Right lobe of liver (tissue), 6 donors: ENCODE measurements at places on chromosomes 6 and 20. TPM values are rescaled to one million over a fixed set of nuclear protein-coding genes. Genes with fewer than 3 reads are reported as not detected.

DNA sequence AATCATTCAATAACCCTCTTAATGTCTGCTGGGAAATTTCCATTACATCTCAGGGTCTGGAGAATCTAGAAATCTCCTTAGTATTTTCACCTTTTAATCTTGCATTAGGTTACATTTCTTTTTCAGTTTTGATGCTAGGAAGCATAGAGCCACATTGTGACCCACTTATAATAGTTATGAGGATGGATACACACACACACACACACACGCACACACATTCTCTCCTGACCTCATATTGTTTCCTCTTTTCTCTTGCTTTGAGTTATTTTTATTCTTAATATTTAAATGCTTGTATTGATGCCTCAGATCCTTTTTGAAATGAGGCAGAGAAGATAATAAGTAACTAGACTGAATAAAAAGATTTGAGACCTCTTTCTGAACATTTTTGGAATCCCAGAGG lies 128.4 kb downstream of the KLHL32 start:
- H3K27me3 ChIP-seq: no peaks in the 10 kb centered on the region
- no peaks in the 10 kb centered on the region for H3K36me3 ChIP-seq
- no peak overlapping the region for H3K4me3 ChIP-seq
- no peak for DNase-seq
- no peak overlapping the region for H3K27ac ChIP-seq

DNA sequence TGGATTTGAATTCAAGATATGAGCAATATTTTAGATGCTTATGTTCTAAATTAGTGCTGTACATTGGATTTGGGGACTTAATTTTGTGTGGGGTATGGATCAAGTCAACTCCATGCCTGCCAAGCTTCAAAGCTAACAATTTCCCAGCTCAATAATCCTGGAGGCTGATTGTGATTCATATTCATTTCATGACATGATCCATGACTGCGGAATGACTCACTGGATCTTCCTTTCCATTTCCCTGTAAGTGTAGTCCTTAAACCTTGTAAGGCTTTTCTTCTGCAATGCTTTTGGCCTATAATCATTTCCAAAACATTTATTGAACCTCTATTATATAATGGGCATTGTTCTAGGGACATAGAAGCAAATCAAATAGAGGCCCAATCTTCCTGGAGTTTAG lies 44.7 kb upstream of the CCN2 start:
- H3K36me3 ChIP-seq: no peaks in the 10 kb centered on the region
- H3K27ac ChIP-seq: no peak overlapping the region
- H3K4me3 ChIP-seq: no peak overlapping the region
- peaks cover 11% of the 10 kb centered on the region for H3K4me1 ChIP-seq

DNA sequence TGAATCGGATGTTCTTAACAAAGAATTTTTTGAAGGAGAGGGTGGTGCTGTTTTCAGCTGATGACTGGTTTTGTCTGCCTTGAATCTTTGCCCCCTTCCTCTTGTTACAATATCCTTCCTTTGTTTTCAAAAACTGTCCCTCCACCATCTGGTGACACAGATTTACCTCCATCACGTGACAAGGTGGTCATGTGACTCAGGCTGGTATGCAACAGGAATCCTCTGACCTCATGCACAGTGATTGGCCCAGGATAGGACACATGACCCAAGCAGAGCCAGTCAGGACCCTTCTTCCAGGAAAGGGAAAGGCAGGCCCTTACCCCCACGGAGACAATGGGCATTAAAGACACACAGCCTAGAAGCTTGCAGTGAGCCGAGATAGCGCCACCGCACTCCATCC lies 84.7 kb upstream of the MC3R start:
- H3K4me3 ChIP-seq: no peak overlapping the region
- peaks cover 13% of the 10 kb centered on the region for H3K4me1 ChIP-seq
- H3K36me3 ChIP-seq: no peaks in the 10 kb centered on the region
- DNase-seq: no peak

GRCh38 chr6:82178077-82178758 lies 69.3 kb downstream of the IBTK start:
- no peak for DNase-seq
- no peaks in the 10 kb centered on the region for H3K27me3 ChIP-seq
- no peaks in the 10 kb centered on the region for H3K36me3 ChIP-seq
- H3K4me1 ChIP-seq: no peaks in the 10 kb centered on the region
- H3K4me3 ChIP-seq: no peak overlapping the region

- DNase-seq: no peak
- no peaks in the 10 kb centered on the region for H3K27me3 ChIP-seq
- no peaks in the 10 kb centered on the region for H3K4me1 ChIP-seq
- H3K27ac ChIP-seq: no peak overlapping the region
Observed at GRCh38 chr6:25943887-25944286, 13.4 kb upstream of the SLC17A2 start.

DNA sequence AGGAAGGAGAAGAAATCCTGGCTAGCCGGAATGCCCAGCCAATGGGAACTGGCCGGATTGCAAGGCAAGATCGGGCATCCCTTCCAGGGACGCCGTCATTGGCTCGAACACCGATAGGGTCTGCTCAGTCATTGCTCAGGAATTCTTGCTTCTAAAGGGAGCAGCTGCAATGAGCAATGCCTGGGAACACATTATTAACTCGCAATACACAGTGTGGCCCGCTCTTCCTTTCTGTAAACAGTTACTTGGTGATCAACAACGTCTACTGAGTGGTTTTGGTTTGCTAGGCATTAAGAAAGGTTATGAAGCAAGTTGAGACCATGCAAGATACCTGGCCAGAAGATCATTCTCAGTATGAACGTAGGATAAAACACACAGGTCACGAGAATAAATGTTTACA lies 165.4 kb upstream of the CITED2 start:
- no peak overlapping the region for H3K4me3 ChIP-seq
- H3K27me3 ChIP-seq: no peaks in the 10 kb centered on the region
- DNase-seq: no peak
- H3K27ac ChIP-seq: no peak overlapping the region
- H3K4me1 ChIP-seq: peaks cover 11% of the 10 kb centered on the region

- no peak for DNase-seq
- H3K27ac ChIP-seq: no peak overlapping the region
- no peaks in the 10 kb centered on the region for H3K27me3 ChIP-seq
- H3K4me1 ChIP-seq: no peaks in the 10 kb centered on the region
- H3K4me3 ChIP-seq: no peak overlapping the region
- H3K36me3 ChIP-seq: no peaks in the 10 kb centered on the region
Observed at GRCh38 chr6:154705471-154706113, 27.6 kb upstream of the SCAF8 start.

L3MBTL1 gene
- total RNA-seq: 1.2 TPM

CCN5 gene
- total RNA-seq: 1.4 TPM

CD109 gene
- 0.35 TPM for total RNA-seq
